ENCODE measurements at places on chromosomes 13 and 19. TPM values are rescaled to one million over a fixed set of nuclear protein-coding genes. Genes with fewer than 3 reads are reported as not detected.
A peak's percentile ranks its signal among the peaks of the same experiment; 100 is the strongest.

DNA sequence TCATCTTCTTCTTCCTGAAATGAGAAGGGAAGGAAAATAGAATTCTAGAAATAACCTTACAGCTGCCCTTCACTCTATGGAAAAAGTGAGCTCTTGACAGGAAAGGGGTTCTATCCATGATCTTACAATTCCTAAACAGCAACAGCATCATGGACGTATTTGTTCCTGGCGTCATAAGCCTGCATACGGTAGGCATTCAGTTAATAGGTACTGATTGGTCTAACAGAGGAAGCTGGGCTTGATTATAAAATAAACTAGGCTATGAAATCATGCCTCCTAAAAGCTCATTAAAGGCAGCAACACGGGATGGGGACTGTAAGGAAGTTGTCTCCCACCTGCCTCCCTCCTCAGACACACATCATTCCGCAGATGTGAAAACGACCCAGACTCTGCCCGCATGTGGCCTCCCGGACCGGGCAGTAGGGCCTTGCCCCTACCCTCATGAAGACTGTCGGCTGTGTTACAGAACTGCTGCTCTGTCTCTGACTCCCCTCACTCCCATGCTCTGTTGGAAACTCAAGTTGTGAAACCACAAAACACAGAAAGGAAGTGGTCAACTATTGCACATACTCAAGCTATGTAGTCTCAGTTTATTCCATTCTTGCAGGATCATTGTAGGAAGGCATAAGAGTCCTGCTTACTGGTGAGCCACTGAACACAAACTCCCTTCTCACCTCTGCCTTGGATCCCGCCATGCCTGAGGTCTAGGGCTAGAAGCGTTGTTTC is 129.8 kb downstream of the DLEU7 start:
- no peak for DNase-seq

The SACS gene
- polyA plus RNA-seq: 15.7 TPM

The ADGRE1 gene
- polyA plus RNA-seq: 0.12 TPM

GRCh38 chr13:95505265-95505664 is 47.3 kb upstream of the CLDN10 start:
- DNase-seq: no peak

- DNase-seq: no peak
These were observed 27.5 kb upstream of the WDFY2 start for GRCh38 chr13:51556740-51557139.

The HCN2 gene
- 0.14 TPM for polyA plus RNA-seq

GRCh38 chr13:57865600-57866294 is 234.2 kb downstream of the PCDH17 start:
- no peak for DNase-seq

- DNase-seq: no peak
These were observed 71.0 kb downstream of the RASL11A start for GRCh38 chr13:27341616-27342015.

- DNase-seq: no peak
These were observed 717 bp upstream of the C13orf46 start for GRCh38 chr13:113974304-113975281.

DNA sequence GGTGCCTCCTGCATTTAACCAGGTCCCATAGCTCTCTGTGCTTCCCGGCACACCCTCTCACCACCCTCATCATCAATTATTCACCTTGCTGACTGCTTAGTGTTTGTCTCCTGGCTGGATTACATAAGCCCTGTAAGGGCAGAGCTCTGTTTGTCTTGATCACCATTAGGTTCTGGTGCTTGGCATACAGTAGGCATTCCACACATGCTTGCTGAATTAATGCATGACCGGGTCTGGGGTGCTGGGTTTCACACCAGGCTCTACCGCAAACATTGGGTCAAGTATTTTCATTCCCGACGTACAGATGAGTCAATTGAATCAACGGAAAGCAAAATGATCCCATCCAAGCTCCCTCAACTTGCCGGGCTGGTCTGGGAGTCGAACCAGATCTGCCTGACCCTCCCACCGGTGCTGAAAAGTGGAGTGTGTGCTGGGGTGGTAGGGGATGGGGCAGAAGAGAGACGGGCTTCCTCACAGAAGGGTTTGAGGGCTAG is 28.5 kb downstream of the VAV1 start:
- DNase-seq: no peak

- peak; percentile 18 for DNase-seq
These were observed 12.1 kb upstream of the CEACAM8 start for GRCh38 chr19:42606660-42607351.

DNA sequence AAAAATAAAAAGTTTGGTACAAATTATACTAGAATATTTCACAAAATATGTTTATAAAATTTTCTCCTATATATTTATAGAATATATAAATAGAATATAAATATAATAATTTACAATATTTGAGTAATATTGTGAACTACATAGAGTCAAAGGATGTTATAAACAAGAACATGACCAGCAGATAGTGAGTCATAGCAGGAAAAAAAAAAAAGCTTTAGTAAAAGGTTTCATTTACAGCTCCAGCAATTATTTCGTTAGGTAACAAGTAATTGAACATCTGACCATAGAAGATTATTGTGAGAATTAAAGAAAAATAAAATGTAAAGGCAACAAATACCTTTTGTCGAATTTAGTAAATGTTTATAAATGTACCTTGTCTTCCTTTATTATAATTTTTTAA is 864.1 kb downstream of the PCDH17 start:
- DNase-seq: no peak

- DNase-seq: no peak
These were observed 3.3 kb upstream of the USP12 start for GRCh38 chr13:27174766-27175455.

DNA sequence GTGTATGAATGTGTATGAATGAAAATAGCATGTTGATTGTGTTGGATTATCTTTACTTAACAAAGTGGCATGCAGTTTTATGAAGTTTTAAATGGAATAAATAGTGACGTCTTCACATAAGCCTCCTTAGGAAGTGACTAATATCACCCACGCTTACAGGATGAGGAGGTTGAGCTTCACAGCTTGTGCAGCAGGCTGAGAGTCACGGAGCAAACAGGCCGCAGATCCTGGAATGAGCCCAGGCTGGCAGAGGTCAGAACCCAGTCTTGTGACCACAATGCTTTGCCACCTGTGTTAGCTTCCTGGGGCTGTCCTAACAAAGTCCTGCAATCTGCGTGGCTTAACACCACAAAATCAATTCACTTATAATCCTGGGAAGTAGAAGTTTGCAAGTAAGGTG is 20.8 kb downstream of the LAIR2 start:
- no peak for DNase-seq

The DACT3 gene
- 47.0 TPM for polyA plus RNA-seq

- no peak for DNase-seq
These were observed 150.2 kb upstream of the VSTM2B start for GRCh38 chr19:29375429-29376119.

The AXL gene
- polyA plus RNA-seq: 29.6 TPM

DNA sequence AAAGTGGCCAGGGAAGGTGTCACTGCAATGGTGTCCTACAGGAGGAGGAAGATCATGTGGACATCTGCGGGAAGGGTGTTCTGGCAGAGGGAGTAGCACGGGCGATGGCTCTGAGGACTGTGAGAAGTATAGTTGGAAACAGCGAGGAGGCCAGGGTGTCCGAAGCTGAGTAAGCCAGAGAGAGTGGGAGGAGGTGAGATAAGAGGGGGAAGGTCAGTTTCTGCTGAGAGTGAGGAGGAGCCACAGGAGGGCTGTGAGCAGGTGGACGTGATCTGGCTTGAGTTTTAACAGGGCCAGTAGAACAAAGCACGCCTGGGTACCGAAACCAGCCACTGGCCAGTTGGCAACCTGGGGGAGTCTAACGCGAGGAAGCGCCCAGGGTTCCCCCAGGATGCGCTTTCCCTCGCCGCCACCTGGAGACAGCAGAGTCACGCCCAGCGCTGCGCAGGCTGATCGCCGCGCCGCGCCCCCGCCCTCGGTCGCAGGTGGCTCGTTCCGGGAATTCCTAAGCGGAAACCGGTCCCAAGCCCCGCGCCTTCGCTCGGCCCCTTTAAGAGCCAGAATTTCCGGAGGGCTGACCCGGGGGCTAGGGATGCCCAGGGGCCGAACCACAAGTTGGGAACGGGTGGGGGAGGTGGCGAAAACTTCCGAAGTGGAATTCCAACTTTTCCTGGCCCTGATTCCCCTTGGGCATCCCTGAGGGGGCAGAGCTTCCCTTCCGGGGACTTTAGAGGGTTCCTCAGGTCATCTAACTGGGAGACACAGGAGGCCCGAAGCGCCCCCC is 1.1 kb upstream of the LSR start:
- peak; percentile 73 for DNase-seq

The NLRP4 gene
- not detected for polyA plus RNA-seq

- no peak for DNase-seq
These were observed 1.6 kb upstream of the TIMM13 start for GRCh38 chr19:2428756-2429711.

DNA sequence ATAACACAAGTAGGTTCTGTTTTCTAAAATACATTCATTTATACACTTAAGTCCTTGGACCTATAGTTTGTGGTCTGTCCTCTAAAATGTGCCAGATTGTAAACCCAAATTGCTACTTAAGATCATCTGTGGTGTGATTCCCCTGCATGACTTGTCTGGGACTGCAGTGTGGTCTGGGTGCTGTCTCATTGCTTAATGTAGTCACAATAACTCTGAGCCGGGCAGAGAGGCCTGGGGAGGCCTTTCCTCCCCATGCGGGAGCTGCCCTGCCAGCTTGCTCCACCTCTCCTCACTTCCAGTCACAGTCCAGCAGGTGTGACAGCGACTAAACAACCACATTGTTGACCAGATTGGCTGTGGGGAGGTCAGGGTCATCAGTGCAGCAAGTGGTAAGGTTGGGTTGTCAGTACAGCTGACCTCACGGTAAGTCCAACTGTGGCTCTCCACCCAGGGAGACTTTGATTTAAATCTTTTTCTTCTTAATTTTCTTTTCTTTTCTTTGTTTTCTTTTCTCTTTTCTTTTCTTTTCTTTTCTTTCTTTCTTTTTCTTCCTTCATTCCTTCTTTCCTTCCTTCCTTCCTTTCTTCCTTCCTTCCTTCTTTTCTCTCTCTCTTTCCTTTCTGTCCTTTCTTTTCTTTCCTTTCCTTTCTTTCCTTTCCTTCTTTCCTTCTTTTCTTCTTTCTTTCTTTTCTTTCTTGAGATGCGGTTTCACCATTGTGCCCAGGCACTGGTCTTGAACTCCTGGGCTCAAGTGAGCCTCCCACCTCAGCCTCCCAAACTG is 4.4 kb upstream of the TUBA3C start:
- no peak for DNase-seq

The AMH gene
- polyA plus RNA-seq: 2.8 TPM

The PSG3 gene
- polyA plus RNA-seq: not detected

The CYP2A7 gene
- polyA plus RNA-seq: 0.39 TPM

DNA sequence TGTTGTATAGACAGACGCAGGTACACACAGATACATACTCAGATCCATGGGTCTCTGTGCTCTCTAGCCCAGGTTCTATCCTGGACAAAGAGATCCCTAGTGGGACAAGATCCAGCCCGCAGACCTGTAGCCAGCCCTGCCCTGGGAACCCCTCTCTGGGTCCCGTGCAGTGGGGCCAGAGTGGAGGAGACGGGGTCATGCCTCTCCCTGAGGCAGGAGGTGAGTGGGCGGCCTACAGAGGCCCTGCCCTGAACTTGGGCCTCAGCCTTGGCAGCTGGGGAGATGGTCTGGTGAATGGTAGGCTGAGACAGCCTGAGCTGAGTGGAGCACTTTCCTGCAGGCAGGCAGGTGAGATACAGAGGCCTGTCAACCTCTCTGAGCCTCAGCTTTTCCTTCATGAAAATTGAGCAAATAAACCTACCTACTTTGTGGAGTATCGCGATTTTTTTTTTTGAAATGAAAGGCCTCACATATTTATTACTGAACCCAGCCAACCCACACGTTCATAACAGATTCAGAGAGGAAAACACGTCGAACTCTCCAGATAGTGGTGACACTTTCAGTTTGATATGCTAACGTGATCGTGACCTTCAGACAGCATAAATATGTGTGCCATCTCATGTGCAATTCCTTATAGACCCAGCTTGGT is 3.4 kb upstream of the JUND start:
- no peak for DNase-seq
